Kidney (tissue), 22 donors: ENCODE measurements at places on chromosomes 2 and 18. TPM values are rescaled to one million over a fixed set of nuclear protein-coding genes. Genes with fewer than 3 reads are reported as not detected.

SNORC gene
- 2.7 TPM for total RNA-seq

UNC80 gene
- 0.06 TPM for total RNA-seq

FOXD4L1 gene
- total RNA-seq, result 0.19 TPM

LBX2 gene
- total RNA-seq, result 2.5 TPM

TEKT4 gene
- total RNA-seq, result 0.16 TPM

STON1 gene
- total RNA-seq, result 15.7 TPM

NABP1 gene
- total RNA-seq, result 39.7 TPM

TLX2 gene
- total RNA-seq, result not detected

CXCR1 gene
- 0.09 TPM for total RNA-seq

SERPINB10 gene
- not detected for total RNA-seq

EIF5B gene
- total RNA-seq, result 39.7 TPM

TTC32 gene
- 17.7 TPM for total RNA-seq
